Activated T-helper 2 cell treated with anti-CD3 and anti-CD28 coated beads, Interferon-gamma antibody, Interleukin-2, Interleukin-4, amounts not matched to agents 10 μg/mL and 5 μg/mL and 100 μg/mL, durations not matched to agents 14 hours and 24 hours and 36 hours (primary cell): ENCODE measurements at places on chromosomes 12 and 14.

GRCh38 chr12:121804417-121805111 is 755 bp downstream of the SETD1B start:
- peak; percentile 41 for DNase-seq
- peaks cover 17% of the 10 kb centered on the region for H3K4me1 ChIP-seq
- no peaks in the 10 kb centered on the region for H3K27me3 ChIP-seq
- peak overlapping the region; percentile 97 for H3K27ac ChIP-seq
- peaks cover 52% of the 10 kb centered on the region for H3K36me3 ChIP-seq

DNA sequence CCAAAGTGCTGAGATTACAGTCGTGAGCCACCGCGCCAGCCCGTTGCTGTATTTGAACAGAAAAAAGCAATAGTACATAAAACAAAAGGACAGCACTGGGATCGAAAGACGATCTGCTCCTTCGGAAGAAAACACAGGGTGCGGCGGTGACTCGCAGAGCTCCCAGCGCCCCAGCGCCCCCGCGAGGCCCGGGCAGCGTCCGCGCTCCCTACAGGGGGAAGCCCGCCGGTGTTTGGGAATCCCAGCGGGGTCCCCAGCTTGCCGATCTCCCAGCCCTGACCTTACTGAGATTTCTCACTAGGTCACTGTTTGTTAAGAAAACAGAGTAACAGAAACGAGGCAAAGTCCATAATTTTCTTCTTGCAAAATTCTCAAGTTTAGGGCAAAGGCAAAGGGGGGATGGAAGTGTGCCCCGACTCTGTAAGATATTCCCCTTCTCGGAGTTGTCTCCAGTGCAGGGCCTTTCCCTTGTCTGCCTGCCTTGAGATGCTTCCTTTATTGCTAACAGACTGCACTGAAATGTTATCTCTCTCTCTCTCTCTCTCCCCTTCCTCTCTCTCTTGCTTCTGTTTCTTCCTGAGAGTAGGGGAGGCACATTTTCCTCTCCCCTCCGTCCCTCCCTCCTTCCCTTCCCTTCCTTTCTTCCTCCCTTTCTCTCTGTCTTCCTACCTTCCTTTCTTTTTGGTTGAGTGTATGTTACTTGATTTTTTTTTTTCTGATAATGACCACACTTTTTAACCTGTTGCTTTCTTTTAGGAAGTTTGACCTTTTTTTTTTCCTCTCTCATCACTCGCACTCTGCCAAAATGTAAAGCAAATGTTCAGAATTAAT is 91.9 kb downstream of the TMEM30B start:
- H3K27me3 ChIP-seq, result peaks cover 30% of the 10 kb centered on the region
- no peaks in the 10 kb centered on the region for H3K36me3 ChIP-seq
- peaks cover 18% of the 10 kb centered on the region for H3K4me1 ChIP-seq
- no peak for DNase-seq
- H3K4me3 ChIP-seq, result peak overlapping the region; percentile 71
- peak overlapping the region; percentile 1 for H3K27ac ChIP-seq

DNA sequence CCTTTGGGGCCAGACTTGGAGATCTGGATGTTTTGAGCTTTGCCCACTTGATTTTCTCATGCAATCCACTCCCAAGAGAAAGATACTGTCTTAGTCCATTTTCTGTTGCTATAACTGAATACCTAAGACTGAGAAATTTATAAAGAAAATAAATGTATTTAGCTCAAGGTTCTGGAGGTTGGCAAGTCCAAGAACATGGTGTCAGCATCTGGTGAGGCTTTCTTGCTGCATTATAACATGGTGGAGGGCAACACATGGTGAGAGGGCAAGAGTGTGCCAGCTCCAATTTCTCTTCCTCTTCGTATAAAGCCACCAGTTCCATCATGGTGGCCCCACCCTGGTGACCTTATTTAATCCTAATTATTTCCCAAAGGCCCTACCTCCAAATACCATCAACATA is 39.6 kb upstream of the NFKBIA start:
- H3K4me3 ChIP-seq, result no peak overlapping the region
- no peaks in the 10 kb centered on the region for H3K27me3 ChIP-seq
- no peak for DNase-seq
- H3K36me3 ChIP-seq, result no peaks in the 10 kb centered on the region
- H3K4me1 ChIP-seq, result no peaks in the 10 kb centered on the region
- H3K27ac ChIP-seq, result no peak overlapping the region

DNA sequence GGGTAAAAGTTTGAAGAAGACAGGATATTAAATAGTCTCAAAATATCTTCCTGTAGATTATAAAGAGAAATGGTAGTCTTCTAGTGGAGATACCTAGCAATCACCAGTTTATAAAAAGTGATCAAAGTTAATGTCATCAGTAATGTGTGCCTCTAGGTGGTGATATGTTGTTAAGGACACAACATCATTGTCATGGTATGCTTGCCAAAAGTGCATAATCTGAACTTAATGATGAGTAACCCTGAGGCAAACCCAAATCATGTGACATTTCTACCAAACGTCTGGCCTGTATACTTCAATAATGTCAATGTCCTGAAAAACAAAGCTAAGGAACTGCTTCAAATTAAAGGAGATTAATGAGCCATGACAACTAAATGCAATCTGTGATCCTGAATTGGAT is 214.7 kb downstream of the PHLDA1 start:
- no peak overlapping the region for H3K27ac ChIP-seq
- DNase-seq, result no peak
- no peaks in the 10 kb centered on the region for H3K36me3 ChIP-seq
- H3K4me1 ChIP-seq, result peaks cover 8% of the 10 kb centered on the region
- H3K4me3 ChIP-seq, result no peak overlapping the region
- peaks cover 6% of the 10 kb centered on the region for H3K27me3 ChIP-seq

DNA sequence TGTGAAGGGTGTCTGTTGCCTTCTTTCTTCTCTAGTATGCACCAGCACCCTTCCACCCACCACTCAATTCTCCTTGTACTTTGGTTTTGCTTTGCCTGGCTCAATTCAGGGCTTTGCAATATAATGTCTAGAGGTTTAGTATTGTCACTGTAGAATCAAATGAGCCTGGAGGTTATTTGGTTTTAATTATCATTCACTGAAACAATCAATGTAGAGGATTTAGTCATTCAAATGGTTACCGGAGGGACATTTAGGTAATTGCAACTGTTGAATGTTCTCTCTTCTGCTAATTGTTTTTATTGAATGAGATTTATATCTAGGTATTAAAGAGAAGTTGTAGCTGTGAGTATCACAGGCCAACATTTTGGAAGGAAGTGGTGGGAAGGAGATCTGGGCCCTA is 29.3 kb upstream of the NFKBIA start:
- no peak for DNase-seq
- H3K27me3 ChIP-seq, result no peaks in the 10 kb centered on the region
- no peak overlapping the region for H3K4me3 ChIP-seq
- no peaks in the 10 kb centered on the region for H3K36me3 ChIP-seq

DNA sequence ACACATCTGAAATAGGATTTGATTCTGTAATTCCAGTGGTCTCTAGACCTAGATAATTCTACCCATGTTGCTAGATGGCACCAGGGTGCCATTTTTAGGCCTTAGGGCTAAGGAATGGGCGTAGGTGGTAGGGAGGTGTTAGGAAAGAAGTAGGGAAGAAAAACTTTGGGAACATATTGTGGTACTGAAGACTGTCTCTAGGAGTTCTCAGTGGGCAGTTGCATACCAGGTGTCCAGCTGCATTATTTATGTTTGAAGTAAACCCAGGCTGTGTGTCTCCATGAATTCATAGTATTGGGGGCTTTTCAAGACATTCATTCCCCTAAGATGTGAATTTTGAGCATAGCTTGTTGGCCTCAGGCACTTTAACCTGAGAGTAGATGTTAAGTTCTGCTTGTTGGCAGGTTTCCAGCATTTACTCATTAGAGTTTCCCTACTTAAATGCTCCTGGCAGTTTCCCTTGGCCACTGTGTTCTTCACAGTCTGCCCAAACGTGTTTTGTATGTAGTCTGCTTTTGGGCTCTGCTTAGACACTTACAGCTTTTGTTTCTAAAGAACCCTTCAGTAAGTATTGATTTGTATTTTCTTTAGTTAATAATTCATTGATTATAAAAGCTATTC is 31.5 kb upstream of the CCT2 start:
- H3K27ac ChIP-seq, result no peak overlapping the region
- no peaks in the 10 kb centered on the region for H3K27me3 ChIP-seq
- H3K36me3 ChIP-seq, result no peaks in the 10 kb centered on the region
- no peak for DNase-seq
- H3K4me1 ChIP-seq, result peaks cover 3% of the 10 kb centered on the region

DNA sequence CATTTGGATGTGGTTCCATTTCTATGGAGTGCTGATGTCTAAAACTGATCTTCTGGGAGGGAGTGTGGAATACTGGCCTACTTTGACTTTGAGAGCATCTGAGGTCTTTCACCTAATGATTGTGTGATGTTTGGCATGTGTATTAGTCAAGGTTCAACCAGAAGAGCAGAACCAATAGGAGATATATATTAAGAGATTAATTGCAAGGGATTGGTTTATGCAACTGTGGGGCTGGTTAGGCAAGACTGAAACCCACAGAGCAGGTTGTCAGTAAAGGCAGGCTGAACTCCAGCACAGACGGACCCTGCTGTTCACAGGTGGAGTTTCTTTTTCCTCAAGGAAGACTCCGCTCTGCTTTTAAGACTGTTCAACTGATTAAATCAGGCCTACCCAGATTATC is 11.6 kb downstream of the BMAL2 start:
- peaks cover 29% of the 10 kb centered on the region for H3K4me1 ChIP-seq
- H3K27ac ChIP-seq, result no peak overlapping the region
- no peaks in the 10 kb centered on the region for H3K27me3 ChIP-seq
- H3K36me3 ChIP-seq, result peaks cover 15% of the 10 kb centered on the region
- DNase-seq, result no peak
- H3K4me3 ChIP-seq, result no peak overlapping the region
